ENCODE measurements at places on chromosomes 1 and 21. TPM values are rescaled to one million over a fixed set of nuclear protein-coding genes. Genes with fewer than 3 reads are reported as not detected.

PER3 gene
- 13.2 TPM for total RNA-seq

CFHR4 gene
- not detected for total RNA-seq

GJB3 gene
- not detected for total RNA-seq

LRRC39 gene
- total RNA-seq = 0.13 TPM

ALX3 gene
- total RNA-seq = not detected

NFIA gene
- 0.74 TPM for total RNA-seq

LCE2C gene
- total RNA-seq = not detected

SPRR1A gene
- total RNA-seq = not detected

CD1E gene
- total RNA-seq = not detected

MFAP2 gene
- total RNA-seq = 16.7 TPM

VHLL gene
- total RNA-seq = not detected

LCE1C gene
- total RNA-seq = not detected

MRPL39 gene
- 47.7 TPM for total RNA-seq

SLC5A9 gene
- not detected for total RNA-seq

DNALI1 gene
- total RNA-seq = 1.0 TPM

GPR52 gene
- total RNA-seq = 0.24 TPM

SLC25A44 gene
- total RNA-seq = 17.9 TPM

KIF21B gene
- total RNA-seq = 1.7 TPM

OR10Z1 gene
- not detected for total RNA-seq

SRSF11 gene
- total RNA-seq = 92.8 TPM

NUP210L gene
- total RNA-seq = not detected

FOXO6 gene
- total RNA-seq = 0.05 TPM

HTR1D gene
- total RNA-seq = not detected

TCEA3 gene
- total RNA-seq = 1.7 TPM

GPA33 gene
- total RNA-seq = not detected

NHLH1 gene
- 0.11 TPM for total RNA-seq

MAGI3 gene
- total RNA-seq = 25.4 TPM

FASLG gene
- not detected for total RNA-seq

SWT1 gene
- 0.63 TPM for total RNA-seq

REG4 gene
- total RNA-seq = not detected

NECAP2 gene
- total RNA-seq = 138 TPM

THEM5 gene
- not detected for total RNA-seq

RHCE gene
- not detected for total RNA-seq

C1QC gene
- not detected for total RNA-seq

PKP1 gene
- not detected for total RNA-seq

FCRL6 gene
- not detected for total RNA-seq

PRMT6 gene
- 19.6 TPM for total RNA-seq

VCAM1 gene
- 11.0 TPM for total RNA-seq

SPATA46 gene
- not detected for total RNA-seq

ESPN gene
- total RNA-seq = not detected

PTP4A2 gene
- total RNA-seq = 287 TPM

SPRR2G gene
- total RNA-seq = not detected

C1QTNF12 gene
- 1.8 TPM for total RNA-seq

C1orf94 gene
- total RNA-seq = 0.39 TPM
